ENCODE measurements at places on chromosomes 5 and 9.

DNA sequence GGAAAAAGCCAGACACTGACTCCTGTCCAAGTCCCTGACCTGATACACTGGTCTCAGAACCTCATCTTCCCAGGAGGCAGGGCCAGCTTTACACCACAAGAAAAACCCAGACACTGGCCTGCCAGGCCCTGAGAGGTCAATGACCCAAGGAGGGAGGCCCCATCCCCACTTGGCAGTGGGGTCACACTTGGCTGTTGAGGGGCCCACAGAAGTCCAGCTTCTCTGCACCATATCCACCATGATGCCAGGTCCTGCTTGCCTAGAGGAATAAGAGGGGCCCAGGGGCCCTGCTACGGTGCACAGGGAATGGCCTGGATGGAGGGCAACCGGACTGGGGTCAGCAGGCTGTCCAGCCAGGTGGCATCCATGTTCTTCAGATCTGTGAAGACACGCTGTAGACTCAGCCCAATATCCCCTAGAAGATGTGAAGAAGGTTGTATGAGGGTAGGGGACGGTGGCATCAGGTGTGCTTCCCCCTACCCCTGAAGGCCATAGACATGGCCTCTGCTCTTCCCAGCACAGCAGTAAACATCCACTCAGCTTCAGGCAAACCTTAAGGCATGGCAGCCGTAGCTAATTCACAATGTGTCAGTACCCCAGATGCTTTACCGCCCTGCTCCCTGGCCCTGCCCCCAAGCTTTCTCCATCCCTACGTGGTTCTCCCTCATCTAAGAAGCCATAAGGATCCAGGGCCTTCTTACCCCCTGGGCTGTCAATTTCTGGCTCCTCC, 6.7 kb downstream of the IRF1 start:
- DNase-seq: peak; percentile 5

DNA sequence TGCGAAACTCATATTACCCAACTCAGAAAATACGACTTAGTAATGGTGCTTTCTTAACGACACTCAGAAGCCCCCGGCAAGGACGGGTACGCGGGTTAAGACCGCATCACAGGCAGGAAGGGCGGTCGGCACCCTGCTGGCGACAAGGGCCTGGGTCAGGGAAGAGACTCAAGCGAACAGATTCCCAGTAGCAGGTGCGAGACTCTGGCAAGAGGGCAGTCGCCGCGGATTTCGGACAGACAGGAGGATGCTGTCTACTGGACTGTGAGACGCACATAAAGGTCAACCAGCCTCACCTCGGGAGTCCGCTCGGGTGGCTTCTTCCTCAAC, 398 bp downstream of the RAPGEF6 start:
- peak; percentile 66 for DNase-seq

DNA sequence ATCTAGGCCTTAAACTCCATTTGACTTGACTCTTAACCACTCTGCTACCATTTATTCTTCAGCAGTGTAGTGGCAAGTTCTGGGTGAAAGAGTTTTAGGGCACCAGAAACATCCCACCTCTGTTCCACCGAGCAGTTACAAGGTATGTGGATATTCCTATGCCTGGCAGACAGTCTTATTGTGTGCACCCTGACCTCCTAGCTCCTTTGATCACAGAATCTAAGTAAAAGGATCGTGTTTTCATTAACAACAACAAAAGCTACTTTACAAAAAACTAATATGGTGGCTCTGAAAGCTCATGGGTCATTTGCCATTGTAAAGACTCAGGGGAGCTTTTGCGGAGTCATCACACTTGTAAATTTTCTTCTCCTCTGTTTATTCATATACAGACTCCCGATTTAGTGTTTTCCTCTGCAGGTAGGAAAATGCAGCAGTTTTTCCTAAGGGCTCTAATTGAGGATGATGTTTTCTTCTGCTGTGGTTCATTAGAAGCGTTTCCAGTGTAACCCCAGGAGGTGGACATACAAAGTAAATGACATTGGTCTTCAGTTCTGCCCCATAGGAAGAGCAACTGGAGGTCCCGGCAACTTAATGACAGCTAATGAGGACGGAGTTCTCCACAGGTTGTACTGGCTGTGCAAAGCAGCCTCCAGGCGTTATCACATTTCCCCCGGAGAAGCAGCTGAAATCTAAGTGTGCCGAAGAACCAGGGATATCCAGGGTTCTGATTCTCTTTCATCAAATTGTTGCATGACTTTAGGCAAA, 78.2 kb downstream of the ATP10B start:
- DNase-seq: no peak

- DNase-seq: no peak
These were observed 85.5 kb upstream of the ZNF169 start for GRCh38 chr9:94173632-94174031.

GRCh38 chr5:665956-666711, 27.0 kb downstream of the TPPP start:
- no peak for DNase-seq

- DNase-seq: no peak
These were observed 34.2 kb downstream of the MARCHF6 start for GRCh38 chr5:10387690-10388089.

- DNase-seq: no peak
These were observed 100.4 kb upstream of the ZNF618 start for GRCh38 chr9:113775749-113776148.

DNA sequence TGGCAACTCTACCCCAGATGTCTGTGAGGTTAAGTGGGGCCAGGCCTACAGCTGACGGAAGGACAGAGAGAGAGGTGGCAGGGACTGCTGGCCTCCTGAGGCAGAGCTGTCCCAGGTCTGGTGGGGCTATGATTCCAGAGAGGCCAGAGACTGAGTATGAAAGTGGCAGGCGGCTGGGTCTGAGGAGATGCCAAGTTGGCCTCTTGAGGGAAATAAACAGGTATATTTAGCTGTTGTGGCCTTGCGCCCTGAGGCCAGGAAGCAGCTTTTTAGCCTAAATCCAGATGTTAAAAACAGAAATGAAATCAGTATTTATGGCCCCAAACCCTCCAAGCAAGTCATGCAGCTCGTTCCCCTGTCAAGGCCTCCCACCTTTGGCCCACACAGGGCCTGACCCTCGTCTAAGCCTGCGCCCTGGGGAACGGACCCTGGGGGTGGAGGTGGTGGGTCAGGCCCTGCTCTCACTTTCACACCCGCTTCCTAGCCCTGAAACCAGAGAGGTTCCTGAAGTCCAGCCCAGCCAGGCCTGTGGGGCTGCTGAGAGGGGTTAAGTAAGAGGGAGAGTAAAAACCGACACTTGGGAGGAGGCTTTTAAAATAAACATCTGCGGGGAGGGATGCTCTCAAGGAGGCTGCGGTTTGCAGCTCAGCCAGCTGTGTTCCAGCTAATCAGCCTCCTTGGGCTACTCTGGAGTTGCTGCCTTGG, 18.7 kb downstream of the PCDHGC5 start:
- DNase-seq: peak; percentile 56

- DNase-seq: no peak
These were observed 104.2 kb upstream of the ELL2 start for GRCh38 chr5:96065685-96066385.

GRCh38 chr9:33163433-33164137, 3.6 kb downstream of the B4GALT1 start:
- DNase-seq: no peak
